Amygdala (tissue), 56 donors: ENCODE measurements at places on chromosomes 3 and 15.

DNA sequence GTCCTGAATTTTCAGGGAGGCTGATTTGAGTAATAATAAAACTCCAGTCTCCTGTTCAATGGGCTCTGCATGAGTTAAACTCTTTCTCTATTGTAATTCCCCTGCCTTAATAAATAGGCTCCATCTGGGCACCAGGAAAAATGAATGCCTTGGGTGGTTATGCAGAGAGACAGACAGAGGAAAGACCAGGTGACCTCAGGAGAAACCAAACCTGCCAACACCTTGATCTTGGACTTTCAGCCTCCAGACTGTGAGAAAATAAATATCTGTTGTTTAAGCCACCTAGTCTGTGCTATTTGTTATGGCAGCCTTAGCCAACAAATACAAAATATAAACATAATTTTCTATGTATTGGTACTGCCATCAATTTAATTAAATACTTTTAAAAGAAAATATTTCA is 64.8 kb upstream of the RAP2B start:
- DNase-seq = no peak

- DNase-seq = no peak
These were observed 204.6 kb upstream of the STRIT1 start for GRCh38 chr3:155497930-155498647.

GRCh38 chr15:56813995-56814394 is 80.7 kb upstream of the ZNF280D start:
- no peak for DNase-seq

- DNase-seq = no peak
These were observed 18.5 kb upstream of the PTX3 start for GRCh38 chr3:157418104-157418503.

- DNase-seq = no peak
These were observed 765.0 kb downstream of the IGSF11 start for GRCh38 chr3:118269537-118270125.

- DNase-seq = no peak
These were observed 1.5 kb downstream of the MELTF start for GRCh38 chr3:197027896-197028727.

- DNase-seq = no peak
These were observed 167.0 kb downstream of the VGLL4 start for GRCh38 chr3:11476735-11477144.

GRCh38 chr3:159339131-159339530 is 537.3 kb downstream of the MFSD1 start:
- DNase-seq = no peak

DNA sequence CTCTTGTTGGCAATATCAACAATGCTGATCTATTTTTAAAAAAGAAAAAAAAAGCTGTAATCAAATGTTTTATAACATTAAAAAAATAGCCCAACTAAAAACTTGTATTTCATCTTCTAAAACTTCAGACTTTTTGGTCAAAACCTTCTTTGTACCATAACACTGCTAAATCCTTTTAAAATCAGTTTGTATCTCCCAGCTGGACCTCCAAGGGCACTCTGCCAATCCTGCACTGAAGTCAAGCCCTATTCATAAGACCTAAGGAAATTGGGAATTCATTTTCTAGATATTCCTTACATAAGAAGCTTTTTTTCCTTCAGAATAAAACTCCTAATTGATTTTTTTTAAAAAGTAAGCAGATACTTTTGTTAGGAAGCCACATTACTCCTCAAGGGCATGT is 38.2 kb upstream of the HCLS1 start:
- DNase-seq = no peak

GRCh38 chr15:58856086-58856485 is 77.4 kb downstream of the SLTM start:
- no peak for DNase-seq

DNA sequence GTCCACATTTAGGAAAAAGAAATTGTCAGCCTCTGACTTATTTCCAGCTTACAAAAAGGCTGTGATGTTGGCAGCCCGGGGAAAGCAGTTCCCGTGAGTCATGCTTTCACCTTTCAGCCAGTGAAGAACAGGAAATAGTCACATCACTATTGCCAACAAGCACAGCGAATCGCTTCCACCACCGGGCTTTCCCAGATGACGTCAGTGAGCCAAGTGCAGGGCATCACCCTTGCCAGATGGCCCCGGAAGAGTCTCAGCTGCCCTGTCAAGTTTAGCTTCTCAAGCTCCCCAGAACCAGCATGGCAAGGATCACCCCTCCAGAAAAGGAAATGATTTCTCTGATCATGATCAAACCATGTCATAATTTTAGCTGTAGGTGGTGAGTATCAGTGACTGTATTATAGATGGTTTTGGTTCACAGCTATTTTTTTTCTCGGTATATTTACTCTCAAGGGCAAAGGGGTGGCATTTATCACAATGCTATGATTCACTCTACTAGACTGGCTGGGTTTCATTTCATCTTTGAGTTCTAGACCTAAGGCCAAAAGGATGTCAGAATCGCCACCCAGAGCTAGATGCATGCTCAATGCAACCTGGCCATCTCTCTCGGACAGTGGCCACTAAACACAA is 32.9 kb downstream of the B3GNT5 start:
- DNase-seq = peak; percentile 46

DNA sequence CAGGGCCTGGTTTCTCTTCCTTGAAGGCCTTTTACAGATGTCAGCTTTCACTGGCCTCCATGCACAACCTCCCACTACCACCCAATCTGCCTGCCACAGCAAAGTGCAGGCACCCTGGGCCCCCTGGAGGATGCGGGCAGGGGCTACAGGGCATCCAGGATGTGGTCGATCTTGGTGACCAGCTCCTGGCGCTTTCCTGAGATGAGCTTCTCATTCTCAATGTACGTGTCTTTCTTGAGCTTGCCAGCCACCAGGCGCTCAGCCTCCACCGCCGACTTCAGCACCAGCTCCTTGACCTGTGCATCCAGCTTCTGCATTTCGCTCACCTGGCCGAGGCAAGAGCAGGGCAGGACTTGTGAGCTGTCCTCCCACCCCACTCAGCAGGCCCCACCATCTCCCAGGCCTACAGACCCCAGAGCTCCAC is 30.3 kb downstream of the RPN1 start:
- no peak for DNase-seq

DNA sequence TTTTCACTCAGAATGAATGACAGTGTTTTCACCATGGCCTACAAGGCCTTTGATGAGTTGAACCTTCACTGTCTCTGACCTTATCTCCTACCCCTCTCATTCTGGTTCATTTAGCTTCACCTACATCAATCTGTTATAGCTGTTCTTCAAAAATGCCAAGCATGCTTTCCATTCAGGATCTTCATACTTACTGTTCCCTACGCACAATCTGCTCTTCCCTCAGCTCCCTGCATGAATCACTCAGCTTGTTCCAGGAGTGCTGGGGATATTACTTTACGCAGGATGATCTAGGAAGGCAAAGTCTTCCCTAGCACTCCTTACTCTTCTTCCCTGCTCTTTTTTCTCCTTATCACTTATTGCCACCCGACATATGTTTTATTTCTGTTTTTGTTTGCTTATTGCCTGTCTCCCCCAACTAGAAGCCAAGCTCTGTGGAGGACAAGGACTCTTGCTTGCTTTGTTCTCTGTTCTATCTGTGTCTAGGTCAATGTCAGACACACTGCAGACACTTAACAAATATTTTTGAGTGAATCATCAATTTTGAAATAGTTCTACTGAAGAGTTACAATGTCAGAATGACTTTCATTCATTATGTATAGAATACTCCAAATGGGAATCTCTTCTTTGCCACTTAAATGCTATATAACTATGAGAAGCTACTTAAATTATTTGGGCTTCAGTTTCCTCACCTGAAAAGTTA is 238.3 kb upstream of the FEZF2 start:
- DNase-seq = no peak

DNA sequence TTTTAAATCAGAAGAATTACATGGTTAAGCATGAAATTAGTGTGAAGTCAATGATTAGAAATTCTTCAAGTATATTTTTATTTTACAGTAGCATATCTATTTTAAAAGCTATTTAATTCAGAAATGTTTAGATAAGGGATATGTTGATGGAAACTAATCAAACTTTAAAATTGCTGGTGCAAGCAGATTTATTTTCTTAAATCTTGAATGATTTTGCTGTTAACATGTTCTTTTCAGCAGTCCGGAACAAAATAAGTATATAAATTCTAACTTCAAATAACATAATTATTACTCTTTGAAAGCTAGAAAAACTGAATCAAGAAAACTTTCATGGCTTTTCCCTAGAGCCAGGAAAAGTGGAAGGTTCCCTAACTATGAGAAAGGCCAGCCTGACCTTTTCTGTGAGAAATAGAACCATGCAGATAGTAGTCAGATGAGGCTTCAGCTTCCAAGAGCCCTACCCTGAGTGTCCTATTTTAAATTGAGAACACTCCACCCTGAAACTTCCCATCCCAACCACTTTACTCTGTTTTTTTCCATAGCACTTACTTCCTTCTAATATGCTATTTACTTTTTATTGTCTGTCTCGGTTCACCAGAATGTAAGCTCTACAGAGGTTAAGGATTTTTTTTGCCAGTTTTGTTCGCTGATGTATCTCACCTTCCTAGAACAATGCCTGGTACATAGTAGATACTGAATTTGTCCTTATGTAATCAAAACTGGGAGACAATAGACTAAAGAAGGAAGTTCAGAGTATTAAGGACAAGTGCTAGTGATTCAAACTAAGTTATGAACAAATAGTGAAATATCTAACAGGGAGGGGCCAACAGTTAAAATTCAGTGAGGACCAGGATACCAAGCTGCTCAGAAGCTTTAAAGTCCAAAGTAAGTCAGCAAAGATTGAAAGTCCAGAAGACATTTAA is 66.8 kb downstream of the CD200R1L start:
- DNase-seq = no peak

DNA sequence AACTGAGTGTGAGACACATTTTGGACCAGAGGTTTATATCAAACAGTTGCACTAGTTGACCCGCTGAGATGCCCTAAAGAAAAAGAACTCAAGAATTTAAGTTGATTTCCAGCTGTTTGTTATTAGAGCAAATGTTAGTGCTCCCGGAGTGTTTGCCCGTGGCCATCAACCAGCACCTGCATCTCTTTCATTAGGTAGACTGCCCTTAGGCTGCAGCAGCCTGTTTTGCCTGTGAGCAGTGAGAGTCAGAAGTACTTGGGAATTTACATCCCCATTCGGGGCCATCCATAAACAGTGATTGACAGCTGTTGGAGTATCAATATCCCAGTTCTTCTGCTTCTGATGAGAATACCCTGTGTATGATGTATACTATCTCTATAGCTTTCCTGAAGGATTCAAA is 492.6 kb downstream of the RBMS3 start:
- no peak for DNase-seq
